ENCODE measurements at places on chromosomes 3 and 15.

GRCh38 chr3:45026038-45026437, at the start of gene CLEC3B:
CLEC3B (plus strand) TSS chr3:45026303; CDS start chr3:45026363, 60 bp downstream.
- DNase-seq: no peak

- DNase-seq: no peak
Observed at GRCh38 chr15:40770147-40770721, 454 bp downstream of the C15orf62 start.

- no peak for DNase-seq
Observed at GRCh38 chr15:57312318-57313133, 63.8 kb upstream of the CGNL1 start.

DNA sequence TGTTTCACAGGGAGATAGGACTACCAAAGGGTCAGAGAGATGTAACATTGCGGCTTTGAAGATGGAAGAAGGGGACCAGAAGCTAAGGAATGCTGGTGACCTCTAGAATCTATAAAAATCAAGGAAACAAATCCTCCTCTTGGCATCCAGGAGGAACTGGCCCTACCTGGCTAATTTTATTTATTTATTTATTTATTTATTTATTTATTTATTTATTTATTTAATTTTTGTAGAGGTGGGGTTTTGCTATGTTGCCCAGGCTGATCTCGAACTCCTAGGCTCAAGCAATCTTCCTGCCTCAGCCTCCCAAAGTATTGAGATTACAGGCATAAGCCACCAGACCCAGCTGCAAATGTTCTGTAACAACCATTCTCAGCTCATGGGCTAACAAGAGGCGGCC, 19.7 kb downstream of the MYL3 start:
- no peak for DNase-seq

- no peak for DNase-seq
Observed at GRCh38 chr3:20604659-20605058, 418.7 kb upstream of the SGO1 start.

GRCh38 chr3:95588473-95588872, 1225.9 kb upstream of the EPHA6 start:
- DNase-seq: no peak

- no peak for DNase-seq
Observed at GRCh38 chr3:89494734-89495133, 387.3 kb downstream of the EPHA3 start.

- DNase-seq: no peak
Observed at GRCh38 chr3:72340476-72341379, 507.5 kb downstream of the SHQ1 start.

- DNase-seq: no peak
Observed at GRCh38 chr3:138950006-138950644, 3.1 kb downstream of the FOXL2NB start.

DNA sequence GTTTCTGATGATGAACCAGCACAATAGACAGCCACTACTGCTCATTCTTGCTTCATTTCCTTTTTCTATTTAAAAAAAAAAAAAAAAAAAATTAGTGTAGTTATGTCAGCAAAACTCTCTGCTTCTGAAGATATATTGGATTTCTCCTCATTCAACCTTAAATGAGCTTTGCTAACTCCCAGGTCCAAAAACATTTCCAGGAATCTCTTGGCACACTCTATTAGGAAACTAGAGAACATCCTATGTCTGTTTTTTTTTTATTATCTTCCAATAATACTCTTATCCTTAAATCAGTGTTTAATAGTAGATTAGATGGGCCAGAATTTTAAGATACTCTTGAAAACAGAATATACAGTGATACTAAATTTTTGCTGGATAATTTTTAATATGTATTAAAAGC, 398.0 kb downstream of the NAALADL2 start:
- no peak for DNase-seq

DNA sequence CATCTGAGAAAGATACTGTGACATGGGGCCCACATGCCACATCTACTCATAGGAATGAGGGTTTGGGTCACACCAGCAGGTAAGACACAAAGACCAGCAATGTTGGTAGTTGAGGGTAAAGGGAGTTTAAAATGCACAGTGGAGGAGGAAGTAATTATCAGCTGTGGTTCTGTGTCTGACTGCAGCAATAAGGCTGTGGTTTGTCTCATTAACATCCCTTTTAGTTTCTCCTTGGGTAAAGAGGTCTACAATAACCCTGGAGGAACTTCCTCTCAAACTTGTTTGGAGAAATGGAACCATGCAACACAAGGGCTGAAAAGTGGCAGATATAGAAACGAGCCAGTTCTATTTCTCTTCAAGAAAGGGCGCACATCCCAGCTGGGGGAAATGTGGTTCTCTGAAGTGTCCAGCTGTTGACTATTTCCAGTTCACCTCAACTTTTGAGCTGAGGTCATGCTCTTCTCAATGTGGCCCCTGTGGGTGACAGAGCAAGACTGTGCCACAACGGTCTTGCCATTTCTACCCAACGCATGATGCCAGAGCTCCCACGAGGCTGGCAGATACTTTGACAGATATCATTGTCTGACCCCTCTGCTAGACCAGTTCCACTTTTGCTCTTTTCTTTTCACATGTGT, 234.3 kb downstream of the SQOR start:
- DNase-seq: no peak

DNA sequence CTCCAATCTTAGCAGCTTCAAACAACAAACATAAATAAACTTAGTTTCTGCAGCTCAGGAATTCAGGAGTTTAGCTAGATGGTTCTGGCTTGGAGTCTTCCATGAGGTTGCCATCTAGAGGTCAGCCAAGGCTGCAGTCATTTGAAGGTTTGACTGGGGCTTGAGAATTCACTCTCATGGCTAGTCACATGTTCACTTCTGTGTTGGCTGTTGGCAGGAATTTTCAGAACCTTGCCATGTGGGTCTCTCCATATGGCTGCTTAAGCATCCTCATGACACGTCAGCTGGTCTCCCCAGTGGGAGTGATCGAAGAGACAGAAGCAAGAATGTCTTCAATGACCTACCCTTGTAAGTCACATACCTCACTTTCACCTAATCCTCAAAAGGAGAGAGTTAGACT, 269.2 kb upstream of the CNTN3 start:
- DNase-seq: no peak

DNA sequence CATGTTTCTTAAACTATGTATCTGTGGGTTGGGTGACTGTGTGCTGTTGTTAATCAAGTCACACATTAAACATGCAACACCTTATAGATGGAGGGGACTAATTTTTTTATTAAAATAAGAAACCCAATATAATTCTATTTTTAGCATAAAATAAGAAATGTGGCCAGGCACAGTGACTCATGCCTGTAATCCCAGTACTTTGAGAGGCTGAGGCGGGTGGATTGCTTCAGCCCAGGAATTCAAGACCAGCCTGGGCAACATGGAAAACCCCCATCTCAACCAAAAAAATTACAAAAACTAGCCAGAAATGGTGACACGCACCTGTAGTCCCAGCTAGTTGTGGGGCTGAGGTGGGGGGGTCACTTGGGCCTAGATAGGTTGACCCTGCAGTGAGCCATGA, 1021.0 kb downstream of the EPHA3 start:
- DNase-seq: no peak

DNA sequence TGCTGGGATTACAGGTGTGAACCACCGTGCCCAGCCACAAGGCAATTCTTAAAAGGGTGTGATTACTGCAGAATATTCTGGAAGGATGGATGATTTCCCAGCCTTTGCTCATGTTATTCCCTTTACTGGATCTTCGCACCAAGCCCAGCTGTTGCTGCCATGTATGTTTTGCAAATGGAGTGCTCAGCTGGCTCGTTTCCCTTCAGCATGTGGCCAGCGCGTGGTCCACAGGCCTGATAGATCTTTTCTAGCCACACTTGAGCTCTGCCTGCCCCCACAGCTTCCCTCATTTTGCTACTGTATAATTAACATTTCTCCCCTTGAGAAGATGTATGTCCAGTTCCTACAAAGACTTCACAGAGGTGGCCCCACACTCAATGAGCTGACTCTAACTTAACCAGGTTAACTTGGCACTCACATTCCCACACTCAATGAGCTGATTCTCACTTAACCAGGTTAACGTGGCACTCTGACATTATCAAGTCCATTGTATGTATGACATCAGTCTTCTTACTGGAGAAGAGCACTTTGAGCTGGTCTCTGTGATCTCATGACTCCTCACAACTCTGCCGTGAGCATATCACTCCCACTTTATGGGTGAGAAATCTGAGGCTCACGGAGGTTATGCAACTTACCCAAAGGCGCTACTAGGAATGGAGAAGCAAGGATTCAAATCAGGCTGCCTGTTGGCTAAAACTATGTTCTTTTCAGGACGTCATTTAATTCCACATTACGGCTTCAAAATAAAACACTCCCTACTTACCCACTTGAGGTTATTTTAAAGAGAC, 49.2 kb downstream of the TM4SF4 start:
- DNase-seq: no peak

DNA sequence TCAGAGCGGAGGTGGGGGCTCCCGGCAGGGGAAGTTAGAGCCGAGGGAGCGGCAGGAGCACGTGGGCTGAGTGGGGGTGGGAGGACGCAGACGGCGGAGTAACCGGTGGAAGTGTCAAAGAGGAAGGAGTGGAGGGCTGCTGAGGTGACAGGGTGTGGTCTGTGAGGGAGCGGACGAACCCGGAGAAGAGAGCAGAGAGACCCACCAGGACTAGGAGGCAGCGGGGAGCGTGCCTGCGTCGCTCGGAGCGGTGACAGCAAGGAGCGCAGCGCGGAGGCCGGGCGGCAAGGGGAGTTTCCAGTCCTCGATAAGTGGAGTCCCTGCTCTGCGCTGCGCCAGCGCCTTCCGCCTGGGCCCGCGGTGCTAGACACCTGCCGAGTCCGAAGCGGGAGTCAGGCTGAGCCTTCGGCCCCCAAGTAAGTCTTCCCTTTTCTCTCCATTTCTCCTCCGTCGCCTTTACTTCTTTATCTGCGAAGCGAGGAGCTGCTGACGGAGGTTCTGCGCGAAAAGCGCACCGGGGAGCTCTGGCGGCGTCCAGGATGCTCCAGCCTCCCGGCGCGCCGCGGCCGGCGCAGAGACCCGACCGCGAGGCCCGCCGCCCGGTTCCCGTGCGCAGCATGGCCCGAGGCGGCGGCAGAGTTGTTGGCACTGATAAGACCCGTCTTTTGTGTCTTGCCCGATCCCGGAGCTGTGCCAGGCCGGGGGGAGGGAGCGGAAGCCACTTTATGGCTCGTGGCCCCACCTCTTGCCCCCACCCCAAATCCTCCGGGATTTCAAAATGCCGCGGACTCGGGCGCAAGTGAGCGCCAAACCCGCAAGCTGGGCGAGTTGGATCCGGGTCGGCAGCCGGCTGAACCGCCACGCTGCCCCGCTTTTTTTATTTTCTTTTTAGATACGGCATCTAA, 533.0 kb upstream of the SEMA6D start:
- DNase-seq: no peak
